ENCODE measurements at places on chromosomes 11 and 22.

GRCh38 chr11:16891165-16891564, 123.0 kb downstream of the PLEKHA7 start:
- DNase-seq: no peak

DNA sequence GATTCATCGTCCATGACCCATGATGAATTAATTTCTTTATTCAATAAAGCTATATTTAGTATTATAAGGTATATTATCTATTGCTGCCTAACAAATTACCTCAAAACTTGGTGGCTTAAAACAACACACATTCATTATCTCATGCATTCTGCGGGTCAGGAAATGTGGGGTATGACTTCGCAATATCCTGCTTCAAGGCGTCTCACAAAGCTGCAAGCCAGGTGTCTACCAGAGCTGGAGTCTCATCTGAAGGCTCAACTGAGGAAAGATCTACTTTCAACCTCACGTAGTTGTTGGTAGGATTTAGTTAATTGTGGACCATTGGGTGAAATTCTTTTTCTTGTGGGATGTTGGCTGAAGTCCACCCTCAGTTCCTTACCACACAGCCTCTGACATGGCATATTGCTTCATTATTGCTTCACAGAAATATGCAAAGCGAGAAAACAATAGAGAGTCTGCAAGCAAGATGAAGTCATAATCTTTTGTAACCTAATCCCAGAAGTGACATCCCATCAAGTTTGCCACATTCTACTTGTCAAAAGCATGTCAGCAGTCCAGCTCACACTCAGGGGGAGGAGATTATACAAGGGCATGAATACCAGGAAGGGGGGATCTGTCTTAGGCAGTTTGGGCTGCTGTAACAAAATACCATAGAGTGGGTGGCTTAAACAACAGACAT, 45.1 kb downstream of the KREMEN1 start:
- DNase-seq: no peak

DNA sequence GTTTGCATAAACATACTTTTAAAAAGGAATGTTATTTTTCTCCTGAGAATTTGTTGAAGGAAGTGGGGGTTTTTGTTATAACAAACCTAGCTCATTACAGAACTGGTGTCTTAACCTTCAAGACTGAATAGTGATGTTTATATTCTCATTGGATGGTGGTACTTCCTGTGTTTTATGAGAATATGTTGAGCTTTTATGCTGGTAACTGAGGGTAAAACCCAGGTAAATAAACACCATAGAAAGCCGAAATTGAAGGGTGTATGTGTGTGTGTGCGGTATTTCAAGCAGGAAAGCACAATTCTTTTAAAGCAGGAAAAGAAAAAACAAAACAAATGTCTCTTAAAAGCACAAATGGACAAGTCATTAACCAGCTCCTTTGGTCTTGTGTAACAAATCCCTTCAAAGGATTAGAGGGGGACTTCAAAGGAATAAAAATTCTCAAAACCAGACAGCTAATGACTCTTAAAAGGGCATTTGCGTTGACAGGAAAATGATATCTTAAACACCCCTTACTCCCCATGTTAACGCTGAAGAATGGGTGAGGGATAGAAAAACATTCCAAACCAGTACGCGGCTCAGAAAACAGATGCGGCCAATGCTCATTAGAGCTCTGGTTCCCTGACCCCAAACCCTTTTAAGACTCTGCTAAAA, 23.8 kb downstream of the LMO2 start:
- DNase-seq: no peak

DNA sequence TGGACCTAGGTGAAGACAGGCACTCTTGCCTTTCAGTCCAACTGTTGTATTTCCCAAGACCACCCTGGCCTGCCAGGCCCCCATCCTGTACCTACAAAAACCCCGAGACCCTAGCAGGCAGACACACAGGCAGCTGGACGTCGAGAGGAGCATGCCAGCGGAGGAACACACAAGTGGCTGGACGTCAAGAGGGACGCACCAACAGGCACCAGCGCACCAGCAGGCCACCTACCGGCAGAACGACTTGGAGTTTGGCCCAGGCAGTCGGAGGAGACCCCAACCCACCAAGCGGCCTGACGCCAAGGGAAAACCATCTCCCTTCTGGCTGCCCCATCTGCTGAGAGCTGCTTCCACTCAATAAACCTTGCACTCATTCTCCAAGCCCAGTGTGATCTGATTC, 1883.4 kb upstream of the RAG2 start:
- no peak for DNase-seq

DNA sequence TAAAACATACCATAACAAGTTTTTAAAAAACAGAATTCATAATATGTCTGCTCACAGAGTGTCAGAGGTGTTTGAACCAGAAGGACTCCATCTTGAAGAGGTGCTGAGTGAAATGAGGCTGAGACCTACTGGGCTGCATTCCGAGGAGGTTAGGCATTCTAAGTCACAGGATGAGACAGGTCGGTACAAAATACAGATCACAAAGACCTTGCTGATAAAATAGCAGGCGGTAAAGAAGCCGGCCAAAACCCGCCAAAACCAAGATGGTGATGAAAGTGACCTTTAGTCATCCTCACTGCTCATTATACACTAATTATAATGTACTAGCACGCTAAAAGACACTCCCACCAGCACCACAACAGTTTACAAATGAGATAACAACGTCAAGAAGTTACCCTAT, 116.4 kb downstream of the ARHGAP32 start:
- DNase-seq: no peak

DNA sequence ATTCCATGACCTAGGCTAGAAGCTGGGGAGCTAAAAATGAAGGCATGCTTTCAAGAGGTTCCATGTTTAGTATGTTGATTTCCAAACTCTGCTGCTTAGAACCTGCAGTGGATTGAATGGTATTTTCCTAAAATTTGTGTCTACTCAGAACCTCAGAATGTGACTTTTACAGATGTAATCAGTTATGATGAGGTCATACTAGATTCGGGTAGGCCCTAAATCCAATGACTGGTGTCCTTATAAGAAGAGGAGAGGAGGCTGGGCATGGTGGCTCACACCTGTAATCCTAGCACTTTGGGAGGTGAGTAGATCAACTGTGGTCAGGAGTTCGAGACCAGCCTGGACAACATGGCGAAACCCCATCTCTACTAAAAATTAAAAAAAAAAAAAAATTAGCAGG, 3.5 kb upstream of the FEZ1 start:
- no peak for DNase-seq

DNA sequence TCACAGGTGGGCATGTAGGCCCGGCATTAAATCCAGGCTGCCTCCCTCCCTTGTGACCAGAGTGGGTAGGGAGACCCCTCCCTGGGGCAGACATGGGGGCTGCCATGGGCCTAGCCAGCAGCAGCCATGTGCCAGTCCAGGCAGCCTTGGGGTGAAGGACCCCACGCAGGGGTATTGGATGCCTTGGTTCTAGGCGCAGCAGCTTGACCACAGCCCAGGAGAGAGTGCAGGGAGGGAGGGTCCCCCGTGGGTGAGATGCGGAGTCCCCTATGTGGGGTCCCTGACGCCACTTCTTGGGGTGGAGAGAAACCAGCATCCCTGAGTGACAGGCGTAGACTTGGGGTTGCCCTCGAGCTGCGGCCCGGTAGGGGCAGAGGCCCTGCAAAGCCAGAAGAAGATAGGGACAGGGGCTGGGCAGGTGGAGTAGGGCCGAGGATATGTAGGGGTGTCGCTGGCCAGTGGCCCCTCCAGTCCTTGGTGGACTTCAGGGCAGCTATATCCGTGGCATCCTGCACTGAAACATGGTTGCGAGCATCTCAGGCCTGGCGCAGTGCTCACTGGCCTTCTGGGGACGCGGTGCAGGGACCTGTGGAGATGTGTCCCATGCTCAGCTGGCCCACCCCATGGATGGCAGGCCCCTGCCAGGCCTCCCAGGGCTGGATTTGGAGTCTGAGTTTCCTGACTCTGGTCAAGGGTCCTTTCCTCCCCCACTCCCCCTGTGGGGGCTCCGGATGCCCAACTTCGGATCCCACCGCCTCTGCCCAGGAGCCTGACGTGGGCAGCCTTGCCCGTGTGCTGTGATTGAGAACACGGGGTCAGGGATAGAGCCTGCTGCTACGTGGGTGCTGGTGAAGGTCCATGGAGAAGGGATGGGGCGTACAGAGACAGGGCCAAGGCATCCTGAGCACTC, 1179.8 kb downstream of the BRD1 start:
- DNase-seq: no peak

- no peak for DNase-seq
Observed at GRCh38 chr11:19602891-19603290, 109.7 kb upstream of the NAV2 start.

- DNase-seq: no peak
Observed at GRCh38 chr11:2827256-2827655, 58.3 kb downstream of the CDKN1C start.
